NCI-H1105 treated with DMSO at 0.1 percent for 48 hours (cell line): ENCODE measurements at places on chromosomes 16 and 17.

DNA sequence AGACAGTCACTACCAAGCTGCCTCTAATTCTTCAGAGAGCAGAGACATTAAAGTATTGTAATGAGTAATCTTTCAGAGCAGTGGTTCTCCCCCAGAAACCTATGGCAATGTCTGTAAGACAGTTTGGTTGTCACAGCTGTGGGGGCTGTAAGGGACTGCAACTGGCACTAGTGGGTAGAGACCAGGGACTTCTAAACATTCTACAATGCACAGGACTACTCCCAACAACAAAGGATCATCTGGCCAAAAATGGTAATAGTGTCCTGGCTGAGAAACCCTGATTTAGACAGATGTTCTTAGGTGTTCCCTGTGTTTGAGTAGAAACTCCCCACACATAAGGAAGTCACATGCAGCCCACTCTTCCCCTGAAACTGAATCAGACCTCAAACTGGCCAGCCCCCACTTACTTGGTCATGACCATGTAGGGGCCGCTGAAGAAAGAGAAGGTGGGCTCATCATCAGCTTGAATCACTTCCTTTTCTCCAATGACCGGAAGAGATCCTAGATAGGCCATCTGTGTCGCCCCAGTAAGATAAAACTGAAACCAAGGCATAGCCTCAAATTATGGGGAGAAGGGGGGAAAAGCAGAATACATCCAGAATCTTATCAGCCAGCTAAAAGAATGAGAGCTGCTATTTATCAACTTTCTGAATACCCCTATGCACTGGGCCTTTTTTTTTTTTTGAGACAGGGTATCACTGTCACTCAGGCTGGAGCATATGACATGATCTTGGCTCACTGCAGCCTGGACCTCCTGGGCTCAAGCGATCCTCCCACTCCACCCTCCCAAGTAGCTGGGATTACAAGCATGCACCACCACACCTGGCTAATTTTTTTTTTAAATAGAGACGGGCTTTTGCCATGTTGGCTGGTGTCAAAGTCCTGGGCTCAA lies 75.8 kb downstream of the TEX14 start:
- DNase-seq, result no peak

DNA sequence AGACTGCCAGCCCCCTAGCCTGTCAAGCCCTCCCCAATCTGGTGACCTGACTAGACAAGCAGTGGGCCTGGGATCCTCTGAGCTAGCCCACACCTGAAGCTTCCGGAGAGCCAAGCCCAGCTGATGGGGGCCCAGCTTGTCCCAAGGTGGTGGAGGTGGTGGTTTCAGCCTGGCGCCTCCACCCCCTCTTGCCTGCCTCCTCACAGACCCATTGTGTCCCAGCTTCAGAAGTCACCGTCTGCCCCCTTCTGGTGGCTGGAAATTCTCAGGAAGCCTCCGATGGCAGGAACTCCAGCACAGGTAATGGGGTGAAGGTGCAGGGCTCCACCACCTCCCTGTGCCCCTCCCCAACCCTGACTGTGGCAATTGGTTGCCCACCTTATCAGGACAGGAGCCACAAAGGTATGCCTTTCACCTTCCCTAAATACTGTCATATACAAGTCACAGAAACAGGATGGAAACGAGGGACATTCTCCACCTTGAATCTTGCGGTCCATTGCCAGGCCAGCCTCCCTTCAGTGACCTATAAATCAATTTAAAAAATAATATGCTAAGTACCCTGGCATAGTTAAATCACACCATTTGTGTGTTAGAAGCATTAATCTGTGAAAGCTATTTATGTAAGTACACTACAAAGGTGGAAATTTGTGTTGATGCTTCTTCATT lies 66.0 kb upstream of the ZNF423 start:
- DNase-seq, result peak; percentile 58

DNA sequence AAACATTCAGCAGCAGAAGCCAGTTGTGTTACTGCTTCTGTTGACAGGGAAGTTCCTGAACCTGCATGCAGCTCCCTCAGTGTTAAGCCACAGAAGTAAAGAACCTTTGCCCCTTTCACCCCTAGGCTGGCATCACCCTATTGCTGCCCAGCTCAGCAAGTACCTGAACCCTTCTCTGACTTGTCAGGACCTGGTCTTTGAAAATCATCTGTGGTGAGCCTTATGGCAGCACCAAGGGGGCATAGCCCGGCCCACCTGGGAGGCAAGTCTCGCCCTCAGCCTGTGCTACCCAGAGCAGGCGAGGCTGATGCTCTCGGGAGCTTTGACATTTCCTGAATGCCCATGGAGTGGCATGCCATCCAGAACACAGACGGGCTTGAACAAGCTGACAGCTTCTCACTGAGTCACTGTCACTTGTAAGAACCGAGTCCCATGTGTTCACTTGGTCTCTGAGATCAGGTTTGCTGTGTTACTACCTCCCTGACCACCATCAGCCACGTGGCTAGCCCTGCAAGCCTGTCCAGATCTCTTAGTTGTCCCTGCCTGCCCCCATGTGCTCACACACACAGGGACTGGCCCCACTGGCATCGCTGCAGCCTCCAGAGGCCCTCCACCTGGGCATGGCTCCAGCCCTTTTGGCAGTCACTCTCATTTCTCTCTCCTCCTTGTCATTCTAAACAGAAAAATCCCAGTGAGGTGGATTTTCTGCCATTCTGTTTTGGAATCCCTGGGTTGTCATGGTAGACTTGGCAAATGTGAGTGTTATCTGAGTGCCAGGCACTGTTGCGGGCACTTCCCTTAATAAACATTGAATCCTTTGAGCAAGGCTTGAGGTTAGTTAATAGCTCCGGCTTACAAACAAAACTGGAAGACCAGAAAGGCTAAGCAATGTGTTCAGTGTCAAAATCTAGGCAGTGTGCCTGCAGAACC lies 2.9 kb upstream of the CARMIL2 start:
- no peak for DNase-seq

DNA sequence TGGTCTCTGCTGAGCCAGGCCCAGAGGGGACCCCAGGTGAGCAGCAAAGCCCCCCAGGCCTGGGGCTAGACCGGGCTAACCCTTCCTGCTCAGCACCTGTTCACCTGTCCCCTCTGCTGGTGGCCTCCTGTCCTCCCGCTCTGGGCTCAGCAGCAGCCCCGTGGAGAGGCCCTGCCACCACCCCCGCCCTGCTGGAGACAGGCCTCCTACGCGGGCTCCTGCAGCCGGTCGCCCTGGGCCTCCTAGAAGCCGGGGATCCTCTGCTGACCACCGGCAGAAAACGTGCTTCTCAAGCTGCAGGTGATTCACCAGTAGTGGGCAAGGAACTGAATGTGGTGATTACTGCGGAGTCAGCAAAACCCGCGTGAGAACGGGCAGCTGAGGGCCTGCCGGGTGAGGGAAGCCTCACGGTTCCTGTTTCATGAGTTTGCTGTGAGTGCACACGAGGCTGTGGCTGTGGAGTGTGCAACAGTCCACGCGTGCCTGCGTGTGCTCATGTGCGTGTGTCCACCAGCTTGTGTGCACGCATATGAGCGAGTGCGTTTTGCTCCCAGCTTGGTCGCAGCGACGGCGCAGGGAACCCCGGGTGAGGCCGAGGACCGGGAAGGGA lies 792 bp downstream of the SECTM1 start:
- DNase-seq, result no peak

DNA sequence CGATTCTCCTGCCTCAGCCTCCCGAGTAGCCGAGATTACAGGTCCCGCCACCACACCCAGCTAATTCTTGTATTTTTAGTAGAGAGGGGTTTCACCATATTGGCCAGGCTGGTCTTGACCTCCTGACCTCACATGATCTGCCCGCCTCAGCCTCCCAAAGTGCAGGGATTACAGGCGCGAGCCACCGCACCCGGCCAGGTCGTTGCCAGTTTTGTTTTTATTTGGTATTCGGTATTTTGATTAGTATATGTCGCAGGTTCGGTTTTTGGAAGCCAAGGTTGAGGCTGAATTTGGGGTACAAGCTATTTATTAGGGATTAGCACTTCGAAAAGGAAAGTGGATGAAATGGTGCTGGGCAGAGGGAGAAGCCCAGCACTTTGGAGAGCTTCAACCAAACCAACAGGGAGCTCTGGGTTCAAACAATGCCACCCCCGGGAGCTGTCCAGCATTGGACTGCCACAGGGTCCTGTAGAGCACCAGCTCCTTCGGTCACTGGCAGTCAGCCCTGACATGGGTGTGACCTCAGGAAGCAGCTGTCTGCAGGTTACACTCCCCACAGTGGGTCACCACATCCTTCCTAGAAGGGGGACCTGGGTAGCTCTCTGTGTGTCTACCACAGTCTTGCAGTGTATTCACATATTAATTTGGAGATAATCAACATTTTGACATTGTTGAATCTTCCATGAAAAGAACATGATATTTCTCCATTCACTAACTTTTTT lies 1.5 kb upstream of the CLEC10A start:
- no peak for DNase-seq

DNA sequence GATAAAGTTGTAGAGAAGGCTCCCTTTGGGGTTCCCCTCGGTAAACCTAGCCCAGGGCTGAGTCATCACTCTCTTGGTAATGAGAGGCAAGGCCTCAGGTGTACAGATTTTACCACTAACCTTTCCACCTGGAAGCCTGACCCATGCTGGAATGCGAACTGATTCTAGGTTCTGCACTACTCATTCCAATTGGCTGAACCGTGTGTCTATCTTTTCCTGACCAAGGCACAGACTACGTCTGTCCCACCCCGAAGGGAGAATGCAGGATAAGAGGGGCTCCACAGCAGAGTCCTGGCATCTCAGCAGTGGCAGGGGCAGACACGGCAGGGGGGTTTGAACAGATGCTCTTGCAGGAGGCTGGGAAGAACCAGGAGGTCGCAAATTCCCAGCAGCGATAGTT lies 65.4 kb upstream of the B4GALNT2 start:
- DNase-seq, result no peak

- DNase-seq, result no peak
These were observed 191.7 kb downstream of the C16orf95 start for GRCh38 chr16:87125206-87126155.

- no peak for DNase-seq
These were observed 5.8 kb upstream of the KSR1 start for GRCh38 chr17:27450416-27450815.
